ENCODE measurements at places on chromosomes 4 and X.

DNA sequence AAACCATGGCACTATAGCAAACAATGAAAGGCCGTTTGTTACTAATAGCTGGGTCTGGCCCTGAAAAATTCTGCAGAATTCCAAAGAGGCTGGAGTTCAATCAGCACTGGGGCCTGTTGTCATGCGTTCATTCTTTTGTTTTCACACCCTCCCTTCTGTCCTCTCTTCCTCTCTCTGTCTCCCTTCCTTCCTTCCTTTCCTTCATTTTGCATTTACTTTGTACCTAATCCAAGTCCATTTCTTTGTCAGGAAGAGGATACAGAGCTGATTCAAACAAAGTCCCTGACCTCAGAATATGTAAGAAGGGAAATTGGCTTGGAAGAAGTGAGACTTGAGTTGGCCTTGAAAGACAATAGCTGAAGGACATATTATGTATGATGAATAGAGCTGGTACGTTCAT, 119.6 kb upstream of the LDB2 start:
- no peak for DNase-seq

- DNase-seq = no peak
Observed at GRCh38 chr4:176363072-176363471, 43.3 kb downstream of the SPCS3 start.

GRCh38 chr4:40990236-40990898, 224.0 kb downstream of the APBB2 start:
- no peak for DNase-seq

DNA sequence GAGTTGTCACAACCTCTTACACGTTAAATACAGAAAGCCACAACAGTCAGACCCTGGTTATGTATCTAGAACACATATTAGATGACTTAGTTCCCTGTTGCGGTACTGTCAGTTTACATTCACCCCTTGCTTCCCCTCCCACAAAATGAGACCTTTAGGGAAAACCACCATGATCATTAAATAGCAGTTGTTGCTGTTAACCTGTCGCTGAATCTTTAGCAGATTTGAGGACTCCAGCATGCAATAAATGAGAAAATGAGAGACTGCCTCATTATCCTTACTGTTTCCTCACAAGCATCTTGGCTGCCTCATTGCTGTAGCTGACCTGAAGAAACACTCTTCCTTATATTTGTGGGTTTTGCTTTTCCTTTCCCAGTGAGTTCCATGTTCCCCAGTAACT, 77.8 kb downstream of the HOPX start:
- no peak for DNase-seq

DNA sequence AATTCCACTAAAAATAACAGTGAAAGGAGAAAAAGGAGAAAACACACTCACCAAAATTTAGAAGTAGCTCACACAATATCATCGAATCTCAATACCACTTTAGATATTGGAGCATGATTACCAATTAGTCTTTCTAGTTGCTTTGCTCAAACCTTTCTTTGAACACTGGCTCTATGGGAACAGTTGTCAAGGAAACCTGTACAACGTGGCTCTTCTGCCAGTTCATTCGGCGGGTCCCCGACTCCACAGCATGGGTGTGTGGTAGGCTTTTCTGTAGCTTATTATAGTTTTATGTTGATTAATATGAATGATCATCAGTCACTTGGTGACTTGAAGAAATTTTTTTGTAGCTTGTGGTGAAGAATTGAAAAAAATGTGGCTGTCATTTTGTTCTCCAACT, 50.2 kb upstream of the TMEM150C start:
- DNase-seq = no peak

- no peak for DNase-seq
Observed at GRCh38 chrX:100864657-100865391, 9.3 kb downstream of the NOX1 start.

GRCh38 chr4:47032405-47033106, 1.2 kb downstream of the GABRB1 start:
- DNase-seq = no peak

DNA sequence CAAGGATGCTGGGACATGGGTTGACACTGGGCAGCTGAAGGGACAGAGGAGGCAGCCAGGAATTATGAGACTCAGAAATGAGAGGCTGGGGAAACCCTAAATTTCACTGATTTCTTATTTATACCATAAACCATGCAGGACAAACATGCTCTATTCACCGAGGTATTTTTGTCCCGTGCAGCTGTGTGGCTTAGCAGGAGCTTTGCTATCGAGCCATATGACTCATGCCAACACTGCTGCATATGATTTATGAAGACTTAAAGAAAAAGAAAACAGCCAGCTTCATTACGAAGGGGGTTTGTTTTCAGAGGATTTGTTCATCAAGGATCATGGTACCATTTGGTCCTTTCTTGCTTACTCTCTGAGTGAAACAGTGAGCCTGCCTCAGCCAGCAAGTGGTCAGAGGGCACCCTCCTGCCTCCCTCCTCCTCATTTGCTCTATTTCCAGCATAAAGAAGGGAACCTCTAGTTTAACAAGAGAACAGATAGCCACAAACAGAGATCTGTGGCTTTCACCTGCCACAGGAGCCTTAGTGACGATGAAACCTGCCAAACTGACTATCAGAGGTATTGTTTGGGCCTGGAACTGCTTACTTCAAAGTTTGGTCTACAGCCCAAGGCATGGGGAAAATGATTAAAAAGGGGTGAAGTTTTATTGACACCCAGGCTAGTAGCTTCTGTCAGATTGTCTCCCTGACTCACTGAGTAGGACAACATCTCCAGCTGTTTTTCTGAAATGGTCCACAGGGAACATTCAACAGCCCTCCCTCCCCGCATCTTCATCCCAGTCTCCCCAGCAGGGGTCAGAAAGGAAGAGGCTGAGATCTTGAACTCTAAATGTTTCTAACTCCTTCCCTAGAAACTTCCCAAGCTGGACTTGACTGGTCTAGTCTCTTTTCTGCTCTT, 80.1 kb upstream of the MAML3 start:
- DNase-seq = no peak

DNA sequence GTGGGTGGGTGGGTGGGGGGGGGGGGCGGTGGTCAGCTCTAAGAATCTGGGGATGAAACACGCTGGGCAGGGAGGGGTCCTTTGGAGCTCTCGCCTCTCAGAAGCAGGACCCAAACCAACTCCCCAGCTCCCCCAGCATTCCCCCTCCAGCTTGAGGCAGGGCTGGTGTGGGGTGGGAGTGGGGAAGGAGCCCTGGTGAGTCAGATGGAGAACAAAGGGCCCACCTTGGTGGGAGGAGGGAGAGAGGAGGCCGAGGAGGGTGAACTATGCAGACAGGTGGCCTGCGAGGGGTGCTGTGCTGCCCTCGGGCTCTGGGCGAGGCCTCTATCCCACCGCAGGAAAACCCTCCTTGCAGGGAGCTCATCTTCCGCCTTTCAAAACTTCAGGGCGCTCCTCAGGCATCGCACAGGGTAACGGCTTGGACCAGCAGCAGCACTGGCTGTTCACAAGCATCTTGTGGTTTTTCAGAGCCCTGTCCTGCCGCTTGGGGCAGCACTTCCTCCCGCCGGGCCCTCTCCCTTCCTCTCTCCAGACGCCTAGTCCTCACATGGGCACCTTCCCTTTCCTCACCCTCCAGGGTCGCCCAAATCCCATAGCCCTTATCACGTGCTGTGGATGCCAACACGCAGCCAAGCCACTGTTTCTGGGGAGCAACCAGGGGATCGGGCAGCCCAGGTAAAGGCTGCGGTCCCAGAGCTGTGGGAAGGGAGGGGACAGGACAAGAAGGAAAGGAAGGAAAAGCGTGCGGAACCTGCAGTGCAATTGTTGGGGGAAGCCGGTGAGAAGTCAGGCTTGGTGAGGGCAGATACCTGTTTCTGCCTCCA, 34.0 kb upstream of the GRPEL1 start:
- peak; percentile 8 for DNase-seq

DNA sequence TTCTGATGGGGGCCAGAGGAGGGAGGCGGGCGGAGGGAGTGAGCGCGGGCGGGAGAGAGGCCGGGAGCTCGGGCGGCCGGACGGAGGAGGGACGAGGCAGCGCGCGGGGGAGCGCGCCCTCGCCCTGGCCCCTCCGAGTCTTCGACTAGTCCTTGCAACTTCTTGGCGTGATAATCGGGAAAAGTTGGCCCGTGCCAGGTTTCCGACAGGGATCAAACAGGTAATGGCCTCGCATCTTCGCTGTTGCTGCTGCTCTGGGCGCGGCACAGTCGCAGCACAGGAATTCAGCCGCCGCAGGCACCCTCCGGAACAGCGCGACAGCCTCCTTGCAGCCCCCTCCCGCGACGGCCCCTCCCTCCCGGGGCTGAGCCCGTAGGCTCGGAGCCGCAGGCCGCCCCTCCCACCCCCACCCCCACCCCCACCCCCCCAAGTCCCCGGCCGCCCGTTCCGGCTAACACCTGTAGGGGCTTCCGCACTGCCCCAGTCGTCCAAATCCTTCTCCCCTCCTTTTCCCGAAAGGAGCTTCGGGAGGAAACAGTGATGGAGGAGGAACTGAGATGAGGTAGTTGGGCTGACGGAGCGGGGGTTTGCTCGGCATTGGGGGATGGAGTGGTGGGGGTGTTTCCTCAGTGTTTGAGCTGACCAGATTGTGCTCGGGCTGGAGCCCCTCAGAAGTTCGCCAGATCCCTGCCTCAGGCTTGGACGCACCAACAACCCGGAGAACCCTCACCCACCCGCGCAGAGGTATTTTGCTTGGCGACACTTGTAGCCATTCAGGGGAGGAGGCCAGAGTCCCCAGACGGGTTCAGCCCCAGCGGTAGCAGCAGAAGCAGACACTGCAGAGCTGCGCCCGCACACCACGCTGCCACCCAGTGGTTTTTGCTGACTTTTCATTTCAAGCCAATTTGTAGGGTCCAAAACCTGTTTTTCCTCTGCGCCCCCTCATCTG, at the start of gene FGF13:
Gene FGF13 (minus strand): TSS at position 319 of the 949 bp plus-strand sequence. CDS start 714 bp downstream, outside the sequence.
- no peak for DNase-seq

- DNase-seq = no peak
Observed at GRCh38 chrX:65586491-65586890, 51.9 kb upstream of the LAS1L start.

DNA sequence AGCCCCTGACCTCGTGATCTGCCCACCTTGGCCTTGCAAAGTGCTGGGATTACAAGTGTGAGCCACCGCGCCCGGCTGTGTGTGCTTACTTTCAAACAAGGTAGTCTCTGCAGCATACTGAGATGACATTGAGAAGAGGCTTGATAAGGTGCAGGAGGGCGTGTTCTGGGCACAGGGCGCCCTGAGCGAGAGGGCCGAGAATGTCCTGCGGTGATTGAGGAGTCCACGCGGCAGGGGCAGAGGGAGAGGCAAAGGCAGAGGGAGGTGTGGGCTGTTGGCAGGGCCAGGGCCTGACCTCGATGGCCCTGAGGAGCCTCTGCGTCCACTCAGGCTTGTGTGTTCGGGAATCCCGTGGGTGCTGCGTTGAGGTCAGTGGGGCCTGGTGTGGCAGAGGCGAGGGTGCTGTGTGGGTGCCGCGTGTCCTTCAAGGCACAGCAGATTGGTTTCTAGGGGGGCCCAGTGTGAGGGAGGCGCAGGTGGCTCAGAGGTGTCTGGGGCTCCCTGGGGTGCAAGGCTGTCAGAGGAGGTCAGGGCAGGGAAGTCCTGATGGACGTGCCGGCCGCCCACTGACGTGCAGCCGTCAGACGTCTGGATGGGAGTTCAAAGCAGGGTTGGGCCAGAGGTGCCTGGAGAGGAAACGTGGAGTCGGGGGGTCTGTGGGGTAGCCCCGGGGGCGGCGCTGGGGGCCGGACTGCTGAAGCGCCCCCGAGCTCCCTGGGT, 12.1 kb downstream of the PCGF3 start:
- no peak for DNase-seq

DNA sequence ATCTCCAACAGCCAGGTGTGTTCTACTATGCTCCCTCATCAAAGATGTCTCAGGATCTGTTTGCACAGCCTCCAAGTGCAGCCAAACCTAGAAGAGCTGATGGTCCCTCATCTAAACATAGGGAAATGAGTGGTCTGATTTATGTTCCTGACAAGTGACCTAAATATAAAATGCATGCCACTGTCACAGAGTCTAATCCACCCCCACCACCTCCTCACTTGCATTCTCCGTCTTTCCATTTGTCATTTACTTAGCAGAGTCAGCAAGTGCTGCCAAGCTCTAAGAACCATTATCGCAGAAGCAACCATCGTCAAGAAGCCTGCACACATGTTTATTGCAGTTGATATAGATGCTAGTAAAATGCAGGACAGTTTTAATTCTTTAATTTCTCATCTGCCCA, 33.1 kb upstream of the VCX3A start:
- no peak for DNase-seq

- no peak for DNase-seq
Observed at GRCh38 chr4:184536065-184536880, 61.9 kb upstream of the IRF2 start.
